HT-29 (cell line): ENCODE measurements at places on chromosomes 5 and 9. TPM values are rescaled to one million over a fixed set of nuclear protein-coding genes. Genes with fewer than 3 reads are reported as not detected.

The FOXD4L4 gene
- total RNA-seq: not detected in 2 replicates

The BTNL3 gene
- total RNA-seq: not detected in 2 replicates

The KCNV2 gene
- total RNA-seq: not detected in 2 replicates

The ABHD17B gene
- total RNA-seq: 20.0 and 21.8 TPM in 2 replicates

The XRCC4 gene
- total RNA-seq: 4.2 and 4.4 TPM in 2 replicates

The NDOR1 gene
- 19.0 and 23.9 TPM in 2 replicates for total RNA-seq

The FYB1 gene
- not detected in 2 replicates for total RNA-seq

The PCDHB11 gene
- 0.23 TPM in 1 of 2 replicates, not detected in the other for total RNA-seq

The OR13C3 gene
- total RNA-seq: not detected in 2 replicates

The C5orf52 gene
- total RNA-seq: not detected in 2 replicates

- no peak for DNase-seq
These were observed 345.7 kb downstream of the DRD1 start for GRCh38 chr5:175098301-175098700.

- DNase-seq: peak; percentile 47
These were observed 84.9 kb downstream of the RGS3 start for GRCh38 chr9:113548221-113549041.

DNA sequence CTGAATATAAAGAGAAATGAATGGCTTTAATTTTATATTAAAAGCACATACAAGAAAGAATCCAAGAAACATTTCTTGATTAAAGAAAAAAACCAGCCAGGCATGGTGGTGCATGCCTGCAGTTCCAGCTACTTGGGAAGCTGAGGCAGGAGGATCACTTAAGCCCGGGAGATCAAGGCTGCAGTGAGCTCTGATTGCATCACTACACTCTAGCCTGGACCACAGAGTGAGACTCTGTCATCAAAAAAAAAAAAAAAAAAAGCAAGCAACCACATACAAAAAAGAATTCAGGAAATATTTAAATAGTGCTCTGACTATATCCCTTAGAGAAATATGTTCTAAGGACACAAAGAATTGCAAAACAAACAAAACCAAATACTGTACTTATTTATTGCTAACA, 2.5 kb upstream of the PLAC8L1 start:
- DNase-seq: no peak

GRCh38 chr5:133321833-133322420, 270.1 kb downstream of the HSPA4 start:
- no peak for DNase-seq

- no peak for DNase-seq
These were observed 96.2 kb upstream of the ICE1 start for GRCh38 chr5:5326115-5326758.

DNA sequence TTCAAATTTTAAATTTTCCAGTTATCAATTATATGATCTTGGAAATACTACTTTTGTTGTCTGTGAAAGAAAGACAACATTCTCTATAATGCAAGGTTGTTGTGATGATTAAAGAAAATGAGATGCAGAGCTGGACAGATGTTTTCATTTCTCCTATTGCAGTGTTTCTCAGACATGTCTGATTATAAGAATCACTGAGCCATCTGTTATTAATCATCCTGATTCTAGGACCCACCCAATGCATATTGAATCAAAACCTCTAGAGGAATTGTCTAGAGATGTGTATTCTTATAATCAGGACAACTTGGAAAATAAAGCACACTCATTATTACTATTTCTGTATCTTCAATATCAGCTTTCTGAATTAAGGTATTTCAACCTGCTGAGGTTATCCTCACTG, 121.1 kb upstream of the ASTN2 start:
- DNase-seq: no peak

DNA sequence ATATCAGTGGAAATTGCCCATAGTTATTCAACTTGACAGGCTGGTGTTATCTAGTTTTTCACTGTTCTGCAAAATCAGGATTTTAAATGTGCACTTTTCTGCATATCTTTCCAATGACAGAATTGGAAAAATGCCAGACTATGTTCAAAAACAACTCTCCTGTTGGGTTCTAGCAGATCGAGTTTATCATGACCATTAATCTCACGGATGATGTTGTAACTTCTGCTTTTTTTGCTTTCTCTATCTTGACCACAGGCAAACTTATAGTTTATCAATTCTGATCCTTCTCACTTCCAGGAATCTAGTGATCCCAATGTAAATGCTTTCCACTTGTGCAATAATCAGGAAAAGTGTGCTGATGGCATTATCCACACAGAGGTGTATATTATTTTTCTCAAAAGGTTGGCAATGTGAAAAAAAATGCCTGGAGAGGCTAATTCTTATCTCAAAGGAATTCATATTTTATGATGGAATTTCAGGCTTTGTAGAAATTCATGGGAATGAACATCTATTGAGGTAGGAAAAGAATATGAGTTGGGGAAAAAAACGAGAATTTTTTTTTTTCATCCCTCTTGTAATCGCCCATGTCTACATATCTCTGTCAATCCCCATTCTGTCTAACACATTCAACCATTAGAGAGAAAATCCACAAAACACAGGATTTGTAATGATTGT, 73.6 kb upstream of the DAB2 start:
- DNase-seq: peak; percentile 17

DNA sequence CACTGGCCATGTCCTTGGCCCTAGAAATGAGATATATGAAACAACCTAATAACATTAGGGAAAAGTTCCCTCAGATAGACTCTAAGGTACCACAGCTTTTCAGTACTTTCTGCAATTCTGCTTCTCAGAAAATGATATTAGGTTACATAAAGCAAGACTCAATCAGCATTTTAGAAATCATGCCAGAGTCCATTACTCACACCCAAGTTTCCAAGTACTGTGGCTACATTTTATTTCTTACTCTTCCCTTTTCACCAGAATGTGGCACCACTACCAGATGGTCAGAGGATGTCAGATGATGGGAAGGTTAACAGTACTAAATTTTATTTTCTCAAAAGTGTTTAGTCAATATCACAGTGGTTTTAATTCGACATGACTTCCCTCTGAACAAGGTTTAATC, 217.2 kb downstream of the MLLT3 start:
- DNase-seq: no peak

- DNase-seq: no peak
These were observed 32.2 kb upstream of the EBF1 start for GRCh38 chr5:159131951-159132350.

GRCh38 chr9:36438536-36439236, 38.6 kb upstream of the RNF38 start:
- DNase-seq: no peak

GRCh38 chr9:112866662-112867274, 23.9 kb downstream of the SLC46A2 start:
- peak; percentile 54 for DNase-seq

DNA sequence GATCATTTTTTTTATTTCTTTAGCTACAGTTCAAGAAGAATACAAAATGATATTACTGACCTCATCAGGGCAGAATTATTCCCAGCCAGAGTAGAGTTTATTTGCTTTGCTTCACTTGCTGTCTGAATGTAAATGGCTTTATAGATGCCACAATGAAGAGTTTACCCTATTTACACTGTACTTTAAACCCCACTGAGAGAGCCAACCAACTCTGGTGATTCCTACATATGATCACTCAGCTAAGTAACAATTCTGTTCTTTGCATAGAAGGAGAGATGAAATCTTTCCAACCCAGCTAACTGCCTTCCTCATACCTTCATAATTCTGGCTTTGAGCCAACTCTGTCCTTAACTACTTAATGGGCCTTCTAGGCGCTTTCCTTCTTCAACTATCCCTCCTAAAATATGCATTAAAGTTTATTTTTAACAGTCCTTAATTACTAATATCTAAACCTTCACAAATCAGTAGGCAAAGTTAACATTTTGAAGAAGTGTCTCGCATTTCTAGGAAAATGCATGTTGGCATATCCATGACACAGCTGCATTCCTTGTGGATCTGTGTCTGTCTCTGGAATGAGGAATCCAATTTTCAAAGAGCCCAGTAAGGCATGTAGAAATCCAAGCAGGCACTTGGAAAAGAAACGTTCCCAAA, 284.8 kb upstream of the GRAMD2B start:
- peak; percentile 26 for DNase-seq

GRCh38 chr5:178439493-178440180, 150.6 kb downstream of the COL23A1 start:
- DNase-seq: no peak

DNA sequence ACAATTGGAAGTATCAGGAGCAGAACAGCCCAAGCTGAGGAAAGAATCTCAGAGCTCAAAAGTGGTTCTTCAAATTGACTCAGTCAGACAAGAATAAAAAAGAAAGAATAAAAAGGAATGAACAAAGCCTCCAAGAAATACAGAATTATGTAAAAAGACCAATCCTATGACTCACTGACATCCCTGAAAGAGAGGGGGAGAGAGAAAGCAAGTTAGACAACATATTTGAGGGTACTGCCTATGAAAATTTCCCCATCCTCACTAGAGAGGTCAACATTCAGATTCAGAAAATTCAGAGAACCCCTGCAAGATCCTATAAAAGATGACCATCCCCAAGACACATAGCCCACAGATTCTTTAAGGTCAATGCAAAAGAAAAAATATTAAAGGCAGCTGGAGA, 173.2 kb downstream of the ALDH1A1 start:
- no peak for DNase-seq

DNA sequence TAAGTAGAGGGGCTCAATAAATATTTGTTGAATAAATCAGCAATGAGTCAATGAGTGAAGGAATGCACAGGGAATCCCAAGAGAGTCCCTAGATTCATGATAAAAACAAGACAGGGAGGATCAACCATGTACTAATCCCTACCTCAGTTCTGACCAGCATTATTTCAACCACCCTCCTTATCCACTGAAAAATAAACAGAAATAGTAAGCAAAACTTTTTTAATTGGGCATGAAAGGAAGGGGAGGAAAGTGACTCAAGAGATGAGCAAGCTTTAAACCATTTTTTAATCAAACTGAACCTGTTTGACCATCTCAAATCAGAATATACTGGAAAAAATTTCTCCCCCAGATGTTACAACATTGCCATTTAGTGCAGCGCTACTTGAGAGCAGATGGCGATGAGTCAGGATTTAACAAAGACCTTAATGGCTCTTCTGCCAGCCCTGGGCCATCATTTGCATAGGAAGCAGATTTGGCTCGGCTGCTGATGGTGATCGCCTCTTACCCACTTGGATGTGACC, 194.8 kb upstream of the SLC30A5 start:
- no peak for DNase-seq

GRCh38 chr9:70805949-70806348, 315.5 kb downstream of the TRPM3 start:
- DNase-seq: no peak

GRCh38 chr5:149551227-149552037, at the start of gene CSNK1A1:
CSNK1A1 (minus strand) TSS chr5:149551439; CDS start chr5:149550964, 475 bp downstream.
- DNase-seq: peak; percentile 98

DNA sequence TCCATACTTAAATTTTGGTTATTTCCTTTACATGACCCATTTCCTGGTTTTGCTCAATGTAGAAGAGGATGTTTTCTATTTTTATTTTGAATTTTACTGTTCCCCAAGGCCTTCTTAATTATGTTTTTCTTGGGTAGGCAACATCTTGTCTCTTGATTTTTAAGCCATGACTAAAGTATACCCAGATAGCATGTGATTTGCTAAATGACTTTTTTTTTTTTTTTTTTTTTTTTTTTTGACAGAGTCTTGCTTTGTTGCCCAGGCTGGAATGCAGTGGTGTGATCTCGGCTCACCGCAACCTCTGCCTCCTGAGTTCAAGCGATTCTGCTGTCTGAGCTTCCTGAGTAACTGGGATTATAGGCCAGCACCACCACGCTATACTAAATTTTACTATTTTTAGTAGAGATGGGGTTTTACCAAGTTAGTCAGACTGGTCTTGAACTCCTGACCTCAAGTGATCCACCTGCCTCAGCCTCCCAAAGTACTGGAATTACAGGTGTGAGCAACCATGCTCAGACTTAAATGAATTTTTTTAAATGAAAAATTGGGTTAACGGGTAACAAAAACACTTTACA, 198.6 kb upstream of the DAB2 start:
- no peak for DNase-seq

- DNase-seq: no peak
These were observed 128.9 kb downstream of the LRRC70 start for GRCh38 chr5:62707563-62707962.

- DNase-seq: no peak
These were observed 30.6 kb downstream of the CRHBP start for GRCh38 chr5:76983468-76983867.

DNA sequence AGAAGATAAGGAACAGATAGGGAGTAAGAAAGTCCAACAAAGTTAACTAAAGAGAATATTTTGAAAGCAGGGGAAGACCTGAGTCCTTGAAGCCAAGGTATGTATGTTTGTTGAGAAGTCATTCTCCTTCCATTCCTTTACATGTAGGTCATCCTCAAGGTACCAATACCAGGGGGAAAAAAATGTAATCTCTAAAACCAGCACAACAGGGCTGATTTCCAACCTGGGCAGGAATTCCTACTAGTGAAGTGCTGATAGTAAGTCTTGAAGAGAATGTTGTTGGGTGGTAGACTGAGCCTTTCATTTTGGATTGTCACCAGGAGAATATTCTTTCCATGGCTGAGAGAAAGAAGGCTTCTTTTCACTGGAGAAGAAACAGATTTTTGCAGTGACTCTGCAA, 117.1 kb upstream of the ZNF462 start:
- no peak for DNase-seq

- DNase-seq: no peak
These were observed 346.3 kb downstream of the ENC1 start for GRCh38 chr5:74294231-74294705.

GRCh38 chr9:132596200-132596599, 13.8 kb downstream of the BARHL1 start:
- no peak for DNase-seq

DNA sequence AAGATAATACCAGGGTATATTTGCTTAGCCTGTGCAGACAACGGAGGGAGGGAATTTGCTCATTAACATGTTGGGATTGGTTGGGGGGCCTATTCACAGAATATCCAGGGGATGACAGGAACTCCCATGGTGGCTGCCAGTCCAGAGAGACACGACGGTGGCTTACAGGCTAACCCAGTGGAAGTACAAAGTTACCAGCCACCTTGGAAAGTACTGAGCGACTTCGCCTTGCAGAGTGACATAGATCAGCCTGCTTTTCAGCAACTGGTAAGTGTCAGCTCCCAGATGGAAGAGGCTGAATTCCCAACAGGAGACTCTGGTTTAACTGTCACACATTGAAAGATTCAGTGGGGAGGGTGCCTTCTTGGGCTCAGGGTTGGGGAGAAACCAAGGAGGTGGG, 7.9 kb downstream of the ISL1 start:
- DNase-seq: no peak

DNA sequence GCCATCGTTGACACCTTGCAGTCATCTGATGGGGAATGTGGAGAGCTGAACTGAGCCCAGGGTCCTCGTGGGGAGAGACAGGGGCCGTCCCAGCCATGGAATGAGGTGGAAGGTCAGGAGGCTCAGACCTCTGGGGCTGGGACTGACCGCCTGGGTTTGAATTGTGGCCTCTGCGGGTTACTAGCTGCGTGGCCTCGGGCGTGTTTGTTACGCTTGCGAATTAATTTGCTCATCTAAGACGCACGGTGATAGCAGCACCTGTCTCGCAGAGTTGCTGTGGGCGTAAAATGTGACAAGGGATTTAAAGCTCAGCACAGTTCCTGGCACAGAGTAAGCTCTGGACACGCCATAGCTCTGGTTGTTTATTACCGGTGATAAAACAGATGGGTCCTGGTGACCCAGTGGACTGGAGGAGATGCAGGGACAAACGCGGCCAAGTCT, 19.4 kb upstream of the DAB2IP start:
- DNase-seq: no peak

GRCh38 chr5:16515532-16515931, 49.9 kb upstream of the ZNF622 start:
- no peak for DNase-seq

- DNase-seq: no peak
These were observed 34.2 kb upstream of the MYO10 start for GRCh38 chr5:16970260-16970659.
